ENCODE measurements at places on chromosomes 6 and 20.

DNA sequence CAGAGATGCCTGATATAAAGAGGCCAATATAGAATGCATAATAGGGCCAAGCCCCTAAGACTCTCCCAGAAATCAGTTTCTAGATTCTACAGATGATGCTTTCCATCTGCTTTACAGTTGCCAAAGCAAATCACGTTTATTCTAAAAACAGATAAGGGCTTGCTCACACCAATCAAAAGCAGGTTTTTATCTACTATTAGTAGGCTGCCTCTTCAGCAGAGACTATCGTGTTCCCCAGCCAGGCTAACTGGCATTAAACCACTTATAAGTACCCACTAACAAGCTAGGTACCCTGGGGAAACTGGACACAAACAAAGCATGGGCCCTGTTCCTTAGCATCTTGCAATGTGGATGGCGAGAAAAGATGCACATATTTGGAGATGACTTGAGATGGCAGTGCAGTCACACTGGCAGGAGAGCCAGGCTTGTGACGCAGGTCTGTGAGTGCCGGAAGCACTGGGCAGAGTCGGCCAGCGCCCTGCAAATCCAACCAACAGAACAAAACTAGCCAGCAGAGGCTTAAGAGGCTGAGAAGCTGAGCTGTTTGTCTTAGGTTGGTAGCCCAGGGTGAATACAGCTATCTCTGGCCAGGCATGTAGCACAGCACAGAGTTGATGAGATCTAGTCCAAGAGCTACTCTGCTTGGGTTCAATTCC, 73.4 kb downstream of the GFOD1 start:
- DNase-seq, result no peak

DNA sequence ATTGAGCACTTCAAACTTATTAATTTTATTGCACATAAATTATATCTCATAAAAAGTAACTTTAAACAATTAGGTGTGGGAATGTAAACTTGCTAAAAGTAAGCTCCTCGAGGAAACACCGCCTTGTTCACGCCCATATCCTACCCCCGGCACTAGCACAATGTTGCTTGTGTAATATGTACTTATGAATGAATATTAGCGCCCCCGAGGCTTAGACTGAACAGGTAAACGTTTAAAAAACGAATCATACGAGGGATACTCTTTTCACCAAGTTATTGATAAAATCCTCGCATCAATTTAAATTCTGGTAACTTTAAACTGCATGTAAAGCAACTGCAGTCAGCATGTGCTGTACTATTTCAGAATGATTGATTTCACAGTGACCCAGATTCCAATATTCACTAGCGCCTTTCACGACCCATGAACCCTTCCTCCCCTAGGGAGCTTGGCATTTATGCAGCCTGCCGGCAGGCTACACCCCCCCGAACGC, 637 bp downstream of the TFB1M start:
- no peak for DNase-seq

GRCh38 chr6:55632953-55633352, 54.0 kb upstream of the HMGCLL1 start:
- DNase-seq, result no peak

DNA sequence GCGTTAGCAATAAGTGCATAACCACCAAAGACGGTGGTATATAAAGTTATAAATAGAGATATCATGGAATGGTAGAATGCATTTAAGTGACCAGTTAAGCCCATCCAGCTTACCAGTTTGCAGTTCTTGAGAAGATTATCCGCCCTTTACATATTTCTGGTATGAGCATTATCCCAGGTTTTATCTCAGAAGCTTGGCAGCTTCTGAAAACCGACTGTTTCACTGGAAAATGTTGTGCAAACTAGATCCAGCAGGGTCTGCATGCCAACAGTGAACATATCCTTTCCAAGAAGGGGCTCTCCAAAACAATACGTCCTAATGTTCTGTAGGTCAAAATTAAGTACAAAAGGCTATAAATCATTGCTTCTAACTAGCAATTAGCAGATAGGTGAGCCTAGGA, 29.5 kb upstream of the SHLD1 start:
- no peak for DNase-seq

GRCh38 chr6:98593676-98594075, 240.7 kb upstream of the POU3F2 start:
- no peak for DNase-seq

GRCh38 chr6:82195619-82196018, 51.9 kb downstream of the IBTK start:
- no peak for DNase-seq

DNA sequence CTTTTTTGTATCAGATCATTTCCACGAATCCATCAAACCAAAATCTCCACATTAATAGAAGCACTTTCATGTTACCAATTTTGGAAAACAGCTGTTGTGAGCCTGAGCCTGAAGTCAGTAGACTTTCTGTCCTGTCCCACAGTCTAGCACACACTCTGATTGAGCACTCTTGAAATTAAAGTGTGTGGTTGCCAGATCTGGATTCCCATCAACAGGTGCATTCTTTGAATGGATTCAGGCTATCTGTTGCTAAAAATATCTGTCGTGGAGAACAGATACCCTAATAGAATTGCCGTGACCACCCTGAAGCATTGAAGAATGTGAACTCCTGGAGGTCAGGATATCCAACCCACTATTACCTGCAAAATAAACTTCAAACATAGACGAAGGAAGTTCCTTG, 73.3 kb downstream of the TFAP2A start:
- no peak for DNase-seq

- DNase-seq, result no peak
These were observed 307.2 kb downstream of the FRK start for GRCh38 chr6:115753446-115753845.

GRCh38 chr6:166306378-166307081, 1.7 kb downstream of the PRR18 start:
- no peak for DNase-seq

DNA sequence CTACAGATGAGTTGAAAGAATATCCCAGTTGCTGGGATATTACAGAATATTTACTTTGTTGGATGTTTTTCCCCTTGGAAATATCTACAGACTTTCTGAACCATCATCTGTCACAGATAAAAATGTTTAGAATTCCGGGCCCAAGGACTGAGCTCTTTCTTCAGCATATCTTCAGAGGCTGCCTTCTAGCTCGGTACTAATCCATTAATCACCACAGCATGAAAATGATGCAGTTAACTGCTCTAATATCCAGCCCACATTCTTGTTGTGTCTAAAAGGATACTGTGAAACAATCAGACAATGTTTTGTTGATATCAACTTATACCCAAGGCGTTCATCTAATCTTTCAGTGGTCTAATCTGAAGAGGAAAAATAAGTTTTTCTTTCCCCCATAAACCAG, 247.4 kb downstream of the TBC1D32 start:
- DNase-seq, result no peak

- no peak for DNase-seq
These were observed 532 bp downstream of the TMEM74B start for GRCh38 chr20:1184260-1184637.

DNA sequence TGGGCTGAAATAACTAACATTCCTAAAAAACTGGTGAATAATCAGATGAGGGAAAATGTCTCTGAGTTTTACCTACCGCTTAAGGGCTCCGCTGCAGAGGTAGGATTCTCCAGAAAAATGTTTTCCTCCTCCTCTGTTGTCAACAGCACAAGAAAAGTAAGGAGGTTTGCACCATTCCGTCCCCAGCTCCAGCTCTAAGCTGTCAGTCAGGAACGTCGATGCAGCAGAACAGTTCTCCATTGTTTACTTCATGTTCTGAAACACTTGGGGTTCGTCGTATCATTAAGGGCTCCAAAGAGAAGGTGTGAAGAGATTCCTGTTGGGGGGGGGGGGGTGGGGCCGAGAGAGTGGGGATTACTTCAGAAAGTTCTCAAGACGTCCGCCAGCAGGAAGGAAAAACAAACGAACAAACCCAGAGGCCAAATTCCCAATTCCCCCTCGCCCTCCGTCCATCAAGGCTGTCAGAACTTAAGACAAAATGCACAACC, 734 bp downstream of the MMS22L start:
- no peak for DNase-seq

DNA sequence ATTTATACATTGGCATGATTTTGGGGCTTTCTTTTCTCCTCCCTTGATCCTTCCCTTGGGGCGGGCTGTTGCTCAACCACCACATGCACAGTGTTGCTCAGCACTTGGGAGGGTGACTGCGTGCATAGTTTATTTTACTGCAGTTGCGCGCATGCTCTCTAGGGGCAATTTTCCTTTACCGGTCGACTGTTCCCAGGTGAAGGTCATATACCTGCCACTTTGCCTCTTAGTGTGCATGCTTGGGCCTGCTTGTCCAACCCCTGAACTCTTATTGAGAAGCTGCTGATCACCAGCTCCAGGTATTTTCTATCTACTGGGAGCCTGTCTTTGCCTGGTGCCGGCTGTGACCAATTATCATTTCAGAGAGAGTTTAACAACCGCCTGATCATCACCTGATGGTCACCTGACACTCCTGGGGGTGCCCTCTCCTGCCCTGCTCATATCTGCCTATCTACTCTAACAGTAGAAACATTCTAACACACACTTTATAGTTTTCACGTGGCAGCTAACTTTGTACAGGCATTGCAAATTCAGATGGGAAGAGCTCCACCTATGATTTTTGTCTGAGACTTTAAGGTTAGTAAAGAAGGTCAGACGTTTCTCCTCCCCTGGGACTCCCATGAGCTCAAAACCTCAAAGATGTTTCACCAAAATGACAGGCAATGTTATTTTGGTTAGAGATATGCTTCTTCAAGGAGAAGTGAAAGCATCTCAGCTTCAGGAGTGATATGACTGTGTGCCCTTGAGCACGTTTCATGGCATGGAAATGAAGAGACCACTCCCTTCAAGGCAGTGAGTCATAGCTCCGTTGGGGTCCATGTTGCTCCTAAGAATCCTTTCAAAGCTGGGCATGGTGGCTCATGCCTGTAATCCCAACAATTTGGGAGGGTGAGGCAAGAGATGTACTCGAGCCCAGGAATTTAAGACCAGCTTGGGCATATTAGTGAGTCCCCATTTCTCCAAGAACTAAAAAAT, 227.5 kb upstream of the MYLIP start:
- DNase-seq, result no peak

DNA sequence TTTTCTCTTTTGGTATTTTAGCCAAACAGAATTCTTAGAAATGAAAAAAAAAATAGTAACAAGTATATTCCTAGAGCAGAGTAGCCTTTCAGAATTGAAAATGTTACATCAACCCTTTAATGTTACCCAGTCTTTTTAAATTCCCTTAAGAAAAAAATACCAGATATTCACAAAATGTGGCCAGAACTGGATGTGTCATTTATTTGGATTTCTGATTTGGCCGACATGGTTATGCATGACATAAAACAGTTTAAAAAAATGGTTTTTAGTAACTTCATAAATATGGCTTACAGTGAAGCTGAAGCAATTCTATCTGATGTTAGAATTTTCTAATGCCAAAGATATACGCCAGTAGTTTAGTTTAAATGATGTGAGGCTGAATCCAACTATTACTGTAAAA, 112.0 kb downstream of the ATXN1 start:
- DNase-seq, result no peak

DNA sequence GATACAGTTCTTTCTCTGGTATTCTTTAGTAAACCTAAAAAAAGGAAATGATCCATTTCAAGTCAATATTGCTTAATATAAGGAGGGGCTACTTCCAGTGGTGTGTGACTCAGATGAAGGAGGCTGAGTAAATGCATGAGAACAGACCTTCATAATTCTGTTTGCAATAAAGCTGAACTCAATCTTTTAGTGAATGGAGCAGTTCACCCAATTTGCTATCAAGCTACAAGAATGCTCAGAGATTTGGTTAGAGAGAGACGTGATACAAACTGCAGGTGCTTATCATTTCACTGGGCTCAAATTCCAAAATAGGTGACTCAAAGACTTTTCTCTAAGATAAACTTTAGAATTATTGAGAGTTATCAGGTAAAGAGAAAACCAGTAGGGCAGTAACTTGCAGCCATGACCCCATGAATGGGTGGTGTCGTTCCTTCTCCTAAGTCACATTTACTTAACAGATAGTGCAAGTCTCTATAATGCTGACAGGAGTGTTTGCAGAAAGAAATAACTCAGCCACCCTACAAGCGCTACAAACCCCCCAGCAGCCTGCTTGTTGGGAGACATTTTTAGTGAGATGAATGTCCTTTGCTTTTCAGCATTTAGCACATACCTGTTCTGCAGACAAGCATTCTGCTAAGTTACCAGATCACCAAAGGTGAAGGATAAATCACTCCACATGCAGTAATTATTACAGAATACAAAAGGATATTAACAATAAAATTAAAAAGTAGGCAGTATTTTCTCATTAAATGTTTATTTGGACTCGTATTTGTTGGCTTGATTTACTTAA, 16.4 kb upstream of the BLOC1S5 start:
- DNase-seq, result no peak

GRCh38 chr20:63850689-63851547, 10.4 kb upstream of the ABHD16B start:
- DNase-seq, result no peak

DNA sequence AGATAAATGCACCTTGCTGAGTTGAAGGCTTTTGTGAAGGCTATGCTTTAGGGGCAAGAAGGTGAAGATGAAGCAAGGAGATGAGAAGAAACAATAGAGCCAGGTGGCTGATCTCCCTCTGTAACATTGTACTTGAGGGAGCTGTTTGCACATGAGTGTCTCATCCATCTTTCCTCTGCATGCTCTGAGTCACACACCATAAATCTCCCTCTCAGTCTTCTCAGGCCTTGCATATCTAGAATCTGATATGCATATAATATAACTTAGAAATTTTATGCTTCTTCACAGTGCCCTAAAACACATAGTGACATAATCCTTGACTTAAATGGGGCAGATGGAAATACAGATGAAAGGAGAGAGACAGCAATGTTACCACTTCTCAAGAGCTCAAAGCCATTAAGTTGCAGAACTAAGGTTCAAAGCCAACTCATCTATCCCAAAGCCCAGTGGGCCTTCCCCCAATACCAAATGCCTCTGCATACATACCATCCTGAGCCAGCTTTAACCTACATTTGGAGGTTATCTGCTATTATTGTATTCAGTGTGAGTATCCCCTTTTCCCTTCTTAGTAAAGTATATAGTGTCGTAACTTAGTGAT, 62.4 kb upstream of the STXBP5 start:
- DNase-seq, result no peak

All from vagina (tissue), 2 donors.